Left hindlimb (tissue), 1 donor: ENCODE measurements at places on chromosomes 4 and X.

- peak; percentile 62 for DNase-seq
Observed at GRCh38 chrX:154308108-154308946, 12.7 kb downstream of the TKTL1 start.

DNA sequence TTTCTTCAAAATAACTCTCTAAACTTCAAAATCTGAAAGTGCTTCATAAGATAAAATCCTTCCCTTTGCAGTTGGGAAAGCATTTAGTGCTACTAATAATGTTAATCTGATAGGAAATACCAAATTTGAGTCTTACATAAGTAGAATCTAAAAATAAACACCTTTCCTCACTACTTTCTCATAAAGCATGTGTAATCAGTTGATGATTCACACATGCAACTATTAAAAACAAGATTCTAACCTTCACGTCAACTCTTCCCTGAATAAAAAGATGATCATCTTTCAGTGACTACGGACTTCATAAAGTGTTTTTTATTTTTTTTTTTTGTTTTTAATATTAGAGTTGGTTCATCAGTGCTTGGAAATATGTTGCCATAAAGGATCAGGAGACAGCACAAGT is 172.6 kb downstream of the ACTRT1 start:
- no peak for DNase-seq

- DNase-seq, result no peak
Observed at GRCh38 chr4:61994036-61994435, 793.9 kb downstream of the ADGRL3 start.

DNA sequence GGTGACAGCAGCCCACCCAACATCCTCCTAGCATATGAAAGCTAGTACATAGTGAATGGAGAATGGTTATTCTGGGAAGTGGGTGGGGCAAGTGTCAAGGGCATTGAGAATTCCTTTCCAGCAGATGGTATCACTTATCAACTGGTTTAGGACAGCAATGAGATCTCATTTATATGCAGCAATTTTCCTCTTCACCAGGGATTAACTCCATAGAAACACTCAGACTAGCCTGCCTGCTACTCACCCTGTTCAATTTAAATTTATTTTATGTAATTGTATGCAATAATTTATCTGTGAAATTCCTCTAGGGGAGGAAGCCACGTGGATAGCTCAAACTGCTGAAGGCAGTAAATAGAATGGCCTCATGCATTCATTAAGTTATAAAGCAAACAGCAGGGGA is 101.6 kb upstream of the MID1IP1 start:
- no peak for DNase-seq

DNA sequence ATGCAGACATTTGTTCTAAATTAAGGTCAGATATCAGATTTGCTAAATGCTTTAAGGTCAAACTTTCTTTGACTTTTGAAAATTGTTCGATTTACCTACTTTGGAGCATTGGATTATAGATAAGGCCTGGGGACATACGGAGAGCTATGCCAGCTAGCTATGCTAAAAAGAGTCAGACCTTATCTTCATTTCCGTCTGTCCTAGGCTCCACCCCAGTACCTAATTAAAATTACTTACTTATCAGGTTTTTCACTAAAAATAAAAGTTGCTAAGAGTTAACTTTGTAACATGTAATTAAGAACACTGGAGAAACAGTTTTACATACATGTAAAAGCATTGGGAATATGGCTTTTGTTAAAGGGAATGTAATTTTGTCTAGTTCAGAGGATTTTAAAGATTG is 7.1 kb upstream of the TMEM35A start:
- DNase-seq, result no peak

DNA sequence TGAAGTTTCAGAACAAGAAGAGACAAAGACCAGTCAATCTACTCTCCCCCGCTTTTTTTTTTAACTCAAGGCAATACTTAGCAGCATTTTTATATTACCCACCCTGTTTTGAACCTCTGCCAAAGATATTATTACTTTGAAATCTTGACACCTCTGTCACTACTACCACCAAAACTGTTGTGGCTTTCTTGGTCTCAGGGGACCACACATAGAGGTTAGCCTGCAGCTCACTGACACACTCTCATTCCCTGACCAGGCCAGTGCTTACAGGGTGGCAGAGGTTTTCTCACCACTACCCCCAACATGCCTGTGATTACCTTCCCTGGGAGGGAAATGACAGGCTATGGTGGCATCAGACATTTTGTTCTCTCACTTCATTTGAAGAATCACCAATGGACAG is 137.4 kb upstream of the STIM2 start:
- no peak for DNase-seq

- no peak for DNase-seq
Observed at GRCh38 chrX:35006361-35006760, 63.8 kb downstream of the FAM47B start.

- no peak for DNase-seq
Observed at GRCh38 chr4:39970671-39971640, 6.8 kb downstream of the PDS5A start.

- no peak for DNase-seq
Observed at GRCh38 chr4:3287972-3288570, 4.8 kb upstream of the RGS12 start.

DNA sequence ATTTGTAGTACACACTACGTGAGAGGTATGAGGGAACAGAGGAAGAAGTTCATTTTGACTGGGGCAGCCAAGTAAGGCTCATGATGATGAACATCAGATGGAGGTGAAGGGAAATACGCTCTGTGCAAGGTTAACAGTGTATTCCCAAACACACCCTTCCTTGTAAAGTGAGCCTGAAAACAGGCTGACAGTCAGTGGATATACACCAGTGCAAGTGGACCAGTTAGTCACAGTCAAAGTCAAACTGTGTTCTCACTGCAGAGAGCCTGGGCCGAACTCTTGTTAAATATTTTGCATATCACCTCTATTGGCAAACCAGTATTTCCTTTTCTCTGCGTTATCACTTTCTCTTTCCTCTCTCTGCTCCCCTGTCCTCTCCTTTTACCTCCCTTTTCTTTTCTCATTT is 23.4 kb upstream of the RHOH start:
- no peak for DNase-seq

DNA sequence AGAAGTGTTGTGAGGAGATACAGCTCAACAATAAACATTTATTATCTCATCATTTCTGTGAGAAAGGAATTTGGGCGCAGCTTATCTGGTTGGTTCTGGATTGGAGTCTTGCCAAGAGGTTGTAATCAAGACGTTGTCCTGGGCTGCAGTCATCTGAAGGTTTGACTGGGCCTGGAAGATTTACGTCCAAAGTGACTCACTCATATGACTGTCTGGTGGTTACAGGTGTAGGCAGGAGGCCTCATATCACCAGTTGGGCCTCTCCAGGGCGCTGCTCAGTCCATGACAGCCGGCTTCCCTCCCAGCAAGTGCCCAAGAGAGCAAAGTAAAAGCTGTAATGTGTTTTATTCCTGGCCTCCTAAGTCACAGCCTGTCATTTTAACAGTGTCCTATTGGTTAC is 106.3 kb downstream of the USP46 start:
- DNase-seq, result no peak

- DNase-seq, result no peak
Observed at GRCh38 chr4:140575489-140575888, 6.7 kb upstream of the UCP1 start.

- DNase-seq, result no peak
Observed at GRCh38 chrX:103688946-103689345, 2.4 kb upstream of the MORF4L2 start.

DNA sequence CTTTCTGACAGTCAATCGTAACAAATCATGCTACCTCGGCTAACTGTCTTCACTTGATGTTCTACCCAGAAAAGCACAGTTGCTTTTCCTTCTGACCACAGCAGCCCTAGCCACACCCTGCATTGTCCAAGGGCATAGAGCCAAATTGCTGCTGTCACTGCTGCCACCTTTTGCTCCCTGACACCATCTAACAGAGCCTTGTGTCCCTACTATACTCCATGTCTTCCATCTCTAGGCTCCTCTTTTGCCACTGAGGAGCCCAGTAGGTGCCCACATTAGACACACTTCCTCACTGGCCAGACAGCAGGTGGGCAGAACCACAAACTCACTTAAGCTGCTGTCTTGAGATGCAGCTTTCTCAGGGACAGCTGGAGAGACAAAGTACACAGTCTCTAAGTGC is 91.4 kb downstream of the ANXA3 start:
- DNase-seq, result no peak

DNA sequence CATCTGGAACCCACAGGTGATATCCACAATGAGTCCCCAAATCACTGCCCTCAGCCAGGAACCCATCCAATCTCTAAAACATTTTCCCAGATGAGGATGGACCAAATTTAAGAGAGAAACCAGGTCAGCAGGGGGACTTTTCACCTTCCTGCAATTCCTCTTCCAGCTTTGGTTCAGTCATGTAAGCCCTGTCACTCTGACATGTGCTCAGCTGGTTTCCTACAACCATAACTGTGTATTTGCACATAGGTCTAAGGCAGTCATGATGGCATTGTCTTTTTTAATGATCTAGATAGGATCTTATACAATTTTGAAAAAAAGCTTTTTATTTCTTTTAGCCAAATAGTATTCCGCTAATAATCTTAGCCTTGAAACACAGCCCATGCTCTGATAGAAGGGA is 6.5 kb downstream of the CXXC4 start:
- DNase-seq, result no peak

DNA sequence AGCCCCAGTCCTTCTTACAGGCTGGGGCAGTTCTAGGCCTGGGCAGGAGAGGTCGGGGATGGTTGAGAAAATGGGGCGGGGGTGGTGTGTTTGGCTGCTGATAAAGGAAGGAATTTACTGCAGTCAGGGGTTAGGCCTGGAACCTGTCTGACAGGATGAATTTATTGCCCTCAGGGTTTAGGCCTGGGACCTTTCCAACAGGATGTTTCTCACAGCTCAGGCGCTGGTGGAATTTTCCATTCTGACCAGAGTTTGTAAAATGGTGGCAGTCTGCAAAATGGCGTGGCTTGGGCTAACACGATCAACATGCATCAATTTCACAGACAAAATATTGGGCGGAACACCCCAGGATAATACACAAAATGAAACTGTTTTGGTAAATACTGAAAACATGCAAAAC is 83.5 kb upstream of the SPIN4 start:
- no peak for DNase-seq

GRCh38 chrX:119758731-119759247 is 401 bp downstream of the SOWAHD start:
- no peak for DNase-seq

GRCh38 chr4:94338681-94339351 is 3.8 kb downstream of the HPGDS start:
- DNase-seq, result no peak

DNA sequence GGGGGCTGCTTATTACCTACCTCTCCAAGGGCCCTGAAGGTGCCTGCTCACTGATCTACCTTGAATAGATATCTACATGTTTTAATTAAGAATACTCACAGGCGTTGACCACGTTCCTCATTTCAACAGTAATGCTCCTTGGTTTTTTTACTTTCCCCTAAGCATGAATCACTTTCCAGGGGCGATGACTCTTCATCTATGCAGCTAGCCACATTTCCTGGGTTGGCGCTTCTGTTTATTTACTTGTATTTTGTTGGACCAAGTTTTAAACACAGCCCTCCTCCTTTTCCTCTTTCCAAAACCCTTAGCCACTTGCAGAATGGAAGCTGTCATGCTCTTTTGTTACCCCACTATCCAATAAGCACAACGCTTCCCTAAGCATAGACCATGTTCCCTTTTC is 50.8 kb downstream of the CBLL2 start:
- no peak for DNase-seq
